Suppressor macrophage (primary cell): ENCODE measurements at places on chromosomes 7 and 10.

DNA sequence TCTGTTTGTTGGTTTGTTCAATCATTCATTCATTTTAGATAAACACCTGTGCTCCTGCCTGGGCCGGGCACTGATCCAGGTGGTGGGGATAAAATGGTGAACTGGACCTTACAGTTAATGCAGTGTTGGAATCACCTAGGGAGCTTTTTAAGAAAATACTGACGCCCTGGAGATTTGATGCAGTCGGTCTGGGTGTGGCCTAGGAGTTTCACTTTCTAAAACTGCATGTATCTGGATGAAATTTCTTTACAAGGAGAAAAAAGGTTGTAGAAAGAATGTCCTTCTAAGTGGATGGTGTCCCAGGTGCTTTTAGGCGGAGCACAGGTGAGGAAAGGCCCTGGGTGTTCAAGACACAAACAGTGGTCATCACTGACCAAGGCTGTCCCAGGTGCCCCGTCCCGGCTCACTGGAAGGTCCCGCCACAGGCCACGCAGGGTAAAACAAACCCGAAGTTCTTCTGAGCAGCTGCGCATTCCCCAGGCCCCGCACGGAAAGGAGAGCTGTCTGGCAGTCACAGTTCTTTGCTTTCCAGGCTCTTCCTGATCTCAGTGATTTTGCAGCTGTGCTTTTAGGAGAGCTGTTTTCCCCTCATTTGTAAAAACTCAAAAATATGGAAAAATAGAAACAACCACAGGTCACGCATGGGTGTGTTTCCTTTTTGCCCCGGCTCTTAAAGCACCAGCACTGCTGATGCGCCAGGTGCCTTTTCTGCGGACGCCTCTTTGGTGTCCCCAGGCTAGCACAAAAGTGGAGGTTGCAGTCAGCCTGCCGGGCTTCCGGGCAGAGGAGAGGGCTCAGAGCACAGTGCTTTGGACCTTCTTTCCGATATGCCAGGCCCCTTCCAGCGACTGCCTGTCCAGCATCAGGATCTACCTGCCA, 161.9 kb downstream of the GRK5 start:
- no peak for DNase-seq

DNA sequence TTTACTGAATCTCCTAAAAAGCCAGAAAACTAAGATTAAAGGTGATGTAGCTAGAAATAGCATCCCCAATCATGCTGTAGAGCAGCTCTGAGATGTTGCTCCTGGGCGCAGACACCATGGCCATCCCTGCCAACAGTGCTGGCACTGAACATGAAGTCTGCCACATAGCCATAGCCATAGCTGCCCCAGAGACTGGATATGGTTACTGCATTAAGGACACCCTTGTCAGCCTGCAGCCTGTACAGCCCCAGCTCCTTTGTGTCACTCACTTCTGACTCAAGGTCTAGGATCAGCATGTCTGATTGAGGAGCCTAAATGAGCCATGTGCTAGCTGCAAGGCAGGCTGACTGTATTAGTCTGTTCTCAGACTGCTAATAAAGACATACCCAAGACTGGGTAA, 284.6 kb downstream of the RPS24 start:
- DNase-seq, result no peak

DNA sequence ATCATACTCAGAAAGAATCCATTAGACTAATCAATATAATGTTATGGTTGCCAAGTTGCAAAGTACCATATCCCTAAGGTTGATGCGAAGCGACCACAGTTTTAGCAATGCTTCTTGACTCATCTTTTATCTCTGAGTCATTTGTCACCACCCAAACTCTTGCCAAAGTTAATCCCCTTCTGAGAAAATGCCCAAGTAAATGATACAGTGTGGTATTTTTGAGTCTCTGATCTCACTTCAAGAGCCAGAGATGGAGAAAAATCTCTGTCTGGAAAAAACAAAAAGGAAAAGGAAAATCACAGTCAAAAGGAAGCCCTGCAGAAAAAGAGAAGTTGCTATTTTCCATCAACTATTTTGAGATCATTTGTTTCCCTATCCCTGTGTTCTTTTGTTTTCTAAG, 26.7 kb upstream of the OTUD1 start:
- DNase-seq, result peak; percentile 50

DNA sequence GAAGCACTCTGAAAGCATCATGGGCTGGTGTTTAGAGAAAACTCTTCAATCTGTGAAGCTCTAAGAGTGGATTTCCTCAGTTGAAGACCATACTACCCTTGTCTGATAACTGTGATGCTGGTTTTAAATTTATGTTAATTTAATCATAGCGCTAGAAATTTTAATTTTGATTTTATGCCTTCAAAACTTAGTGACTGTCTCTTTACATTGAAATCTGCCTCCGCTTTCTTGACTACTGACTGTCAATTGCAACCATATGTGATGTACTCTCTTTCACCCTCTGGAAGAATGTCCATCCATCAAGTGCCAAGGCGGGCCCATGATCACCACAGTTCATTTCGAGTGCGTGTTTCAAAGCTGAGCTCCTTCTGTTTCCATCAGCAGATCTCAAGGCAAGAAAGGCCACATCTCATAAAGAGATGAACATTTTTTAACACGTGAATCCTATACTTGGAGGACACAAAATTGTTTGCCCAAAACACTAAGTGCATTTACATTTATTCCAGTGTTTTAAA, 147.1 kb downstream of the ITGA8 start:
- no peak for DNase-seq

- peak; percentile 72 for DNase-seq
Observed at GRCh38 chr7:142012825-142013511, 17.3 kb downstream of the MGAM start.

DNA sequence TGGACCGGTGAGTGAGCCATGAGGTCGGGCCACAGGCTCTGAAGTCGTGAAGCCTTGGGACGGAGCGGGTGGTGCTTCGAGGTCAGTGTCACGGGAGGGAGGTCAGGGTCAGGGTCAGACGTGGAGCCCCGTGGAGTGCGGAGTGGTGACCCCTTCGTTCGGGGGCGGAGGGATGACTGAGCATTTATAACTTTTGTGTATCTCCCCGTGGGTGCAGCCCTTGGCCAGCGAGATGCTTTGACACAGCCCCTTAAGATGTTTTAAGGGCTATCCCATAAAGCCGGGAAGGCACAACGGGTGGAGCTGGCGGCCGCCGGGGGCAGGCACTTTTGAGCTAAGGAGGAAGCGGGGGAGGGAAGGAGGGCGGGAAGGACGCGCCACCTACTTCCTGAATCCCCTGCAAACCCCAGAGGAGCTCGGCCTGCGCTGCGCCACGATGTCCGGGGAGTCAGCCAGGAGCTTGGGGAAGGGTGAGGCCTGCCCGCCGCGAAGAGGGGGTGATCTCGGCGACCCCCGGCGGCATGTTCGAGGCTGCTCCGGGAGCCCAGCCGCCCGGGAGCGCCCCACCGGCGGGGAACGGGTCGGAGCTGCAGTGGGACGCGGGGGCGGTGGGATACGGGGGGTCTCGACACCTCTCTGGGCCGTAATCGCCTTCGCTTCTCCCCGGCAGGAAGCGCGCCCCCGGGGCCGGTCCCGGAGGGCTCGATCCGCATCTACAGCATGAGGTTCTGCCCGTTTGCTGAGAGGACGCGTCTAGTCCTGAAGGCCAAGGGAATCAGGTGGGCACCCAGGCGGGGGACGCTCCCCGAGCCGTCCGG, at the start of gene GSTO1:
Gene GSTO1 (plus strand): TSS at position 400 of the 818 bp plus-strand sequence. CDS start 37 bp downstream, at position 437.
- DNase-seq, result peak; percentile 95

DNA sequence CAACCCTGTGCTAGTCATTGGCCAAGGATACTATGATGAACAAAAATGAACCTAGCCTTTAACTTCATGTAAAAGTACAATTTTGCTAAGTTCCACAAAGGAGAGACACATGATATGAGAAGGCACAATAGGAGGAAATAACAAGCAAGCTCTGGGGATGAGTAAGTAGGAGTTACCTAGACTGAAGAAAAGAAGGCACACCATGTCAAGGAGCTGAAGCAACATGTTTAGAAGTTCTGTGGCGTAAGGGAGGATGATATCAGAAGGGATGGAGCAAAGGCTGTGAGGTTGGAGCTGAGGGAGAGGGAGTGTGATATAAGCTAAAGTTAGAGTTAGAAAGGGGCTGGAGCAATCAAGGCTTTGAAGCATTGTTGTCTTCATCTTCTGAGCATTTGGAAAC, 25.6 kb downstream of the KIFBP start:
- peak; percentile 8 for DNase-seq

DNA sequence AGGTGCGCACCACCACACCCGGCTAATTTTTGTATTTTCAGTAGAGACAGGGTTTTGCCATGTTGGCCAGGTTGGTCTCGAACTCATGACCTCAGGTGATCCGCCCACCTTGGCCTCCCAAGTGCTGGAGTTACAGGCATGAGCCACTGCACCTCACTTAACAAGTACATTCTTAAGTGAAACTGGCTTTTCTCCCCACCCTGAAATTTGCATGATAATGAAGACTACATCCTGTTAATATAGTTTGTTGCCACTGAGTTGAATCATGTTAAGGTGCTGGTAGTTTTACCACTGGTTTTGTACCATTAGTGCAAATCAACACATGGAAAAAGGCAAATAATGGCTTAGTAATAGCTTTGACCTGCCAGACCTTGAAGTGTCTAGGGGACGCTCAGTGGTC, 62.2 kb downstream of the MPLKIP start:
- no peak for DNase-seq

GRCh38 chr7:5170251-5170650, 19.8 kb upstream of the WIPI2 start:
- no peak for DNase-seq

- peak; percentile 60 for DNase-seq
Observed at GRCh38 chr7:24882989-24883621, 96.9 kb downstream of the OSBPL3 start.

- no peak for DNase-seq
Observed at GRCh38 chr7:999149-999879, 16.3 kb downstream of the CYP2W1 start.
